Activated naive CD4-positive, alpha-beta T cell treated with anti-CD3 and anti-CD28 coated beads, Interleukin-2, amount 50 U/mL, for 72 hours (primary cell): ENCODE measurements at places on chromosomes 2 and 18. TPM values are rescaled to one million over a fixed set of nuclear protein-coding genes. Genes with fewer than 3 reads are reported as not detected.

- no peak for DNase-seq
These were observed 61.9 kb downstream of the AFTPH start for GRCh38 chr2:64586054-64586453.

DNA sequence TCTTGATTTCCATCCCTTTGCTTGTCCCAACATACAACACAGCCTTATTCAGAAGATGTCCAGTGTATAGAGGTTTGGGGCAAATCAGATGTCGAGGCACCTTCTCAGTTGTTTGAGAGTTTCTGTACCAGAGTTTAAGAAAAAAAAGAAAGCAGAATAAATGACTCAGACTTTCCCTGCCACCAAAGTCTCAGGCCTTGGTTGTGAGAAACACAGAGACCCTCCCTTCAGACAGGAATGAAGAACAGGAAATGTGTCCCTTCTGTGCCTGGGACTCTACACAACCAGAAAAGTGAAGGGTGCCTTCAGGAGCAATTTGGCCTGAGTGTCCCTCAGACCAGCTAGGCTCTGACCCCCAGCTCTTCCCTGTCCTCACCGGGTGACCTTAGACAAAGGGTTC lies 37.3 kb upstream of the REL start:
- DNase-seq: no peak

DNA sequence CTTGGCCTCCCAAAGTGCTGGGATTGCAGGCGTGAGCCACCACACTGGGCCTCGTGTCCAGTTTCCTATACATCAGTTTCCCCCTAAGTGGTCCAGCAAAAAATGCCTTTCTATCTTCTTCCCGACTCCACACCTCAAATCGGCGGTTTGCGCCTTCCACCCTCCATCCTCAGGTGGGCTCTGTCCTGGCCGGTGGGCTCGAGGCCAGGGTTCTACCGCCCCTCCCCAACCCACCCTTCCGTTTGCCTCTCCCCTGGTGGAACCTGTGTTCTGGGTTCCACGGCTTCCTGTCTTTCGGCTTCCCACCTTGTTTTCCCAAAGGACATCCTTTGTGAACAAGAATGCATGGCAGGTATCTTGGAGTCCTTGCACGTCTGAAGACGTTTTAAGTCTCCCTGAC lies 104.4 kb downstream of the HS6ST1 start:
- no peak for DNase-seq

- no peak for DNase-seq
These were observed 85.4 kb upstream of the CAVIN2 start for GRCh38 chr2:191932286-191932685.

The TMEM169 gene
- 1.8 TPM for total RNA-seq

The HJURP gene
- total RNA-seq: 77.3 TPM

The DSG1 gene
- total RNA-seq: not detected
